ENCODE measurements at places on chromosomes 5 and 9.
A peak's percentile ranks its signal among the peaks of the same experiment; 100 is the strongest.

- DNase-seq: no peak
Measured at GRCh38 chr9:87158765-87159164, 211.5 kb upstream of the GAS1 start.

- DNase-seq: no peak
Measured at GRCh38 chr5:172945151-172945550, 14.1 kb upstream of the RPL26L1 start.

DNA sequence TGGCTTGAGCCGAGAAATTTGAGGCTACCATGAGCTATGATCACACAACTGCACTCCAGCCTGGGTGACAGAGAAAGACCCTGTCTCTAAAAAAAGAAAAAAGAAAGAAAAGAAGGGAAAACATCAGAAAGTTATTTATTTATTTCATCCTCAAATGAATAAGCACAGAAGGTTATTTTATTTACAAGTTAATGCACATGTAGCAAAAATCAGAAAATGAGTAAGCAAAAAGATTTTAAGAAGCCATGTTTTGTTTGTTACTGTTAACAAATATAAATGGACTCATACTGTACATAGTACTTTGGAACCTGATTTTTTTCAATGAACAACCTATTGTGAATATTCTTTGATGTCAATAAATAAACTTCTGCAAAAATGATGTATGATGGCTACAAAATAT, 47.2 kb downstream of the NRG2 start:
- DNase-seq: no peak

DNA sequence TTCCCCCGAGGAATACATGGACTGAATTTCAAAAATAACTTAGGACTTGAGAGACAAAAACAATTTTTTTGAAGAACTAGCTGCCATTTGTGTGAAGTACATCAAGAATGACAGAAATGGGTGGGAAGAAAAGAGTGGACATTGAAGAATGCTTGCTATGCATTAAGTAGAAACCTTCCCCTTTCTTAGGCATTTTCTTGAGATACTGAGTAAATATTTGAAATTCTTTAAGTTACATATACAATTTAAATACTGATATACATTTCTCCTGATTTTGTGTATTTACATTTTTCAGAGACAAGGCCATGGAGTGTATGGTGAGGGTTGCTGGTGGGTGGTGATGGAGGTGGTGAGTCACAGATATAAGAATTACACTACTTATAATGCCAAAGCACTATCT, 319.3 kb upstream of the ADAMTSL1 start:
- no peak for DNase-seq

DNA sequence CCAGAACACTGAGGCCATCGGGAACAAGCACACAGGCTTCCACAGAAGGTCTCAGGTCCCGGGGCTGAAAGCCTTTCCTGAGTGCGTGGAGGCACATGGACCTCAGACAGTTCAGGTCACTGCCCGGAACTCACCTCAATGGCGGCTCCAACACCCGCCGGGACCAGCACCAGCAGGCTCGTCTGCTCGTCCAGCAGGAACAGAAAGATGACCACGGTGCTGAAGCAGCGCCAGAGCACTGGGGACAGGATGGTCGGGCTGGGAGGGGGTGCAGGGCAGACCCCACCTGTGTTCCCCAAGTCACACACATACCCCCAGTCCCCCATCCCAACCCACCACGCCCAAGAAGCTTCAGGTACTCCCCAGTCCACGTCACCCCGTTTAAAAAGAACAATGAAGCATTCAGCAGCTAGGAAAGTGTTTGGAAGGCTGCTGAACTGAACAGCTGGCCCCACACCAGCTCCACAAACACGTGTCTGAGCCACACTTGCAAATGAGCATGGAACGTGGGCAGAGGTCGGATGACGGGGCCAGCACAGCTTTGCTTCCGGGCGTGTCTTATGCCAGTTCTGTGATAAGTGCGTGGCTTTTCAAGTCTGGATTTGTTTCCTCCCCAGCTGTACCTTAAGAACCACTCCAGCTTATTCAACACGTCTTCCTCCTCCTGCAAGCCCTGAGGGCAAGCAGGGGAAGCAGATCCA, 14.6 kb downstream of the CLPTM1L start:
- DNase-seq: no peak

DNA sequence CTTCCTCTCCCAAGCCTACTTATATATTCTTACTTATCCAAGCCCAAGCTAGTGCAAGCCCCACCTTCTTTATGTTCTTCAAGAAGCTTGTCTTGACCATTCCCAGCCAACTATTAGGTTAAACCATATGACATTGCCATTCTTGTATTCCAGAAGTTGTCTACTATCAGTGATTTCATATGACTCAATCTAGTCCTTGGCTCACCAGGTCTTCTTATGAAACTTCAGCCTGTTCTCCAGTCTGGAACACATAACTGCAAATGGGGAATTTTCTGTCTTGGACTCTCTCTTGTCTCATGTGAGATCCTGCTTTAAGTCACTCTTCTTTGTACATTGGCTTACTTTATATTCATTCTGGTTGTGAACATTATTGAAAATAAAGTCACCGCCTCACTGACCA, 130.7 kb downstream of the TTLL11 start:
- DNase-seq: no peak

GRCh38 chr9:130219661-130220096, 45.9 kb upstream of the HMCN2 start:
- DNase-seq: no peak

DNA sequence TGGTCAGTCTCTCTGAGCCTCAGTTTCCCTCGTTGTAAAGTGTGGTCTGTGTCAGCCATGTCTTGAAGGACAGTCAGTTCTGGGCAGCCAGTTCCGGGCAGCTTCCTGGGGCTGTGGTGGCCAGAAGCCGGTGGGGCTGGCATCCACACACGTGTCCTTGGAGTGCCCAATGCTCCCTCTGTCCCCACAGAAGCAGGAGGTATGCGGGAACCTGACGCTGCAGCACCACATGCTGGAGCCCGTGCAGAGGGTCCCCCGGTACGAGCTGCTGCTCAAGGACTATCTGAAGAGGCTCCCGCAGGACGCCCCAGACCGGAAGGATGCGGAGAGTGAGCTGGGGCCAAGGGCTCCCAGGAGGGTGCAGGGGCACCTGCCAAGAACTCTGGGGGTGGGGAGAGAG, 48.4 kb upstream of the SUSD3 start:
- DNase-seq: no peak

- DNase-seq: no peak
Measured at GRCh38 chr5:180098526-180098925, 27.0 kb upstream of the RNF130 start.

DNA sequence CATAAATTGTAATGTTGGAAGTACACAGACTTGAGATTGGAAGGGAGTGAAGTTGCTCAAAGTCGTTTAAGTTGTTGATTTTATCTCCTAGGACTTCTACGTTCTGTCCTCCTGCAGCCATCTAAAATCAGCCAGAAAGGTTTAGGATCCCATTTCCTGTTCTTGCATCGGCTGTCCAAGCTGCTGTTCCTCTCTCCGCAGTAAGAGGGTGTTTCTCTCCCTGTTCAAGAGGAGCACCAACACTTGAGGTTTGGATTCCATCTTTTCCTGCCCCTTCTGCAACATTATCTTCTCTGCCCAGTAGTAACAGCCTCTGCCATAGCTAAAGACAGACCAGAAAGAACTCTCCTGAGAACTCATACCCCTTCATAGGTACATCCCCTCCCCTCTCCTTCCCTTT, 373.4 kb downstream of the GADD45G start:
- DNase-seq: no peak

DNA sequence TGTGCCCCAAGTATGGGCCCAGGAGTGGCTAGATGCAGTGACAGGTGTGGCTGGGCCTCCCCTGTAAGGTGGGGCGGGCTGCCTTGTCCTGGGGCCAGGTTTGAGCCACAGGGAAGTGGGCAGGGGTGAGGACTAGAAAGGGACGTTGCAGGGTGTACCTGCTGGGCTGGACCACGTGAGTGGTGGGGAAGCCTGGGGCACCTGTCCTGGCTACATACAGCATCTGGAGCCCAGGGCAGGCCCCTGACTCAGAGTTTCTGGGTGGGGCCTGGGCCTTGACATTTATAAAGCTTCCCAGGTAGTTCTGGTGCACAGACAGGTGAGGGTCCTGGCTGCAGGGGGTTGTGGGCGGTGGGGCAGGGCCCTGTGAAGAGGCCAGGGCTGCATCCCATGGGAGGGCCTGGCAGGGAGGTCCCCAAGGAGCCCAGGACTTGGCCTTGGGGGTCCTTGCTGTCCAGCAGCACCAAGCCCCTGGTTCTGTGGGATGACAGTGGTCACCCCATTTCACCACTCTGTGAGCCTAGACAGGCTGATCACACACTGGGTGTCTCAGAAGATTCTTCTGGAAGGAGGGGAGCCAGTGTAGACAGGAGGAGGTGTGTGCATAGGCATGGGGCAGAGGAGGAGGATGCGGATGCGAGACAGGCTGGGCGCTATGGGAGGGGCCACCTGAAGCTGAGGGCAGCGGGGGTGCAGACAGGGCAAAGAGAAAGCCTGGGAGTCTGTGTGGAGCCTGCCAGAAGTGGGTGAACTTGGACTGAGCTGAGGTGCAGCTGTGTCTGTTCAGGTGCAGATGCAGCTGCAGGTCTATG, 94.0 kb downstream of the PHF2 start:
- DNase-seq: no peak

DNA sequence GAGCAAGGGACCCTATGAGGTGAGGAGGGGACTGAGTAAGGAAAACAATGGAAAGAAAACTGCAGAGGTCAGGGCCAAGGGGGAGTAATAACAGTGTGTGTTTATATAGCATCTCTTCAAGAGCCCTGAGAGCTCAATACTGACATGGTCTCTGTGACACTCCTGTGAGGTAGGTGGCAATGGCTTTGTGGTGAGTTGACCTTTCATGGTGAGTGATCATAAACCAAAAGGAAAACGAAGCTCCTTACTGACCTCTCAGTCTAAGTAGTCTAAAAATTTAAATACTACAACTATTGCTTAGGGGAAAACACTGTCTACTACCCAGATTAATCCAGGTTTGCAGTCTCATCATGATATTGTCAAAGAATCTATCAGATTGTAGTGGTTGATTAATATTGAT, 130.9 kb downstream of the SNCAIP start:
- no peak for DNase-seq

DNA sequence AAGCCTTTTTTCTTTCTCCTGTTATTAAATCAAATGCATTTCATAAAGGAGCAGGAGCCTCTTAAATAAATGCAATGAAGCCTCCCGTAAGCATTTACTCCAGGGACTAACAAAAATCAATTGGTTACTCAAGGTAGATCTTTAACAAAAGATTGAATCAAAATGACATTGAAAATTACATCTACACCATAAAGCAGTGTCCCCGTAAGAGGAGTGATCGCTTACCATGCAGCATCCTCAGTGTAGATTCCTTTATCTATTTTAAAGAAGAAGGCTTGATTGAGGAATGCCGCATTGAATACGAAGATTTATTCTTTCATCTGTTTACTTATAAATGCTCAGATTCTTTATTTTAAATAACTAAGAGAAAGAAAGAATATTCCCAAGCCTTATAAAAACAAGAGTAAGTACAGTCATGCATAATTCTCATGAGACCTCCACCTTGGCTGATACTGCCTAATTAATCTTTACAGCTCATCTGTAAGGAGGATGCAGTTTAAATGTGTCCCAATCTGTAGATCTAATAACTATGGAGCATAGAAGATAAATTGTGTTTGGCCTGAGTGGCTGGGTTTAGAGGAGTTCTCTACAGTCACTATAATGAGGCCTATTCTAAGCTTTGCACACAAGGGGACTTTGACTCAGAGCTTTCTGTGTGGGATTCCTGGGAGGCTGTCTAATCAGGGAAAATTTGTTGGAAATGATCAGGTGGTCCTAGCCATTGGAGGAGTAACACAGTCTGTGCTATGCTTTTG, 55.1 kb downstream of the PLPPR1 start:
- no peak for DNase-seq

DNA sequence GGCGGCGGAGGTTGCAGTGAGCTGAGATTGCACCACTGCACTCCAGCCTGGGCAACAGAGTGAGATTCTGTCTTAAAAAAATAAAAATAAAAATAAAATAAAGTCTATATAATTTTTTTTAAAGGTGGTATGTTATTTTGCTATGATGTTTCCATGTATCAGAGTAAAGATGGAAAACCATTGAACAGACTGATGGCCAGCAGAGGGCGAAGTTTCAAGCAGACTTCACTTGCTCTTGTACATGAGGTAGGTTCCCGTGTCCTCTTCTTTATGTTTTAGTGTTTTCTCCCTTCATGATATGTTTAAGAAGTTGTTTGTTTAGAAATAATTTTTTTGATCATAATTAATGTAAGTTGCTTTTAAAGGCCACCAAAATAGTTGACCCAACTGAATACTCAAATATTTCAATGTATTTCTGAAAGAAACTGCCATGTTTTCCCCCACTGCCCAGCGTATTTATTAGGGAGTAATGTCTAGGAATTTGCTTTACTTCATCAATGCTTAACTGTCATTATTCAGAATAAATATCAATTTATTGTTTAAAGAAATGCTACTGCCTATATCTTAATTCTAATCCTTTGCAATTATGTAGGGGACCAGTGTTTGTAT, 146.4 kb downstream of the HACD4 start:
- DNase-seq: peak; percentile 54

DNA sequence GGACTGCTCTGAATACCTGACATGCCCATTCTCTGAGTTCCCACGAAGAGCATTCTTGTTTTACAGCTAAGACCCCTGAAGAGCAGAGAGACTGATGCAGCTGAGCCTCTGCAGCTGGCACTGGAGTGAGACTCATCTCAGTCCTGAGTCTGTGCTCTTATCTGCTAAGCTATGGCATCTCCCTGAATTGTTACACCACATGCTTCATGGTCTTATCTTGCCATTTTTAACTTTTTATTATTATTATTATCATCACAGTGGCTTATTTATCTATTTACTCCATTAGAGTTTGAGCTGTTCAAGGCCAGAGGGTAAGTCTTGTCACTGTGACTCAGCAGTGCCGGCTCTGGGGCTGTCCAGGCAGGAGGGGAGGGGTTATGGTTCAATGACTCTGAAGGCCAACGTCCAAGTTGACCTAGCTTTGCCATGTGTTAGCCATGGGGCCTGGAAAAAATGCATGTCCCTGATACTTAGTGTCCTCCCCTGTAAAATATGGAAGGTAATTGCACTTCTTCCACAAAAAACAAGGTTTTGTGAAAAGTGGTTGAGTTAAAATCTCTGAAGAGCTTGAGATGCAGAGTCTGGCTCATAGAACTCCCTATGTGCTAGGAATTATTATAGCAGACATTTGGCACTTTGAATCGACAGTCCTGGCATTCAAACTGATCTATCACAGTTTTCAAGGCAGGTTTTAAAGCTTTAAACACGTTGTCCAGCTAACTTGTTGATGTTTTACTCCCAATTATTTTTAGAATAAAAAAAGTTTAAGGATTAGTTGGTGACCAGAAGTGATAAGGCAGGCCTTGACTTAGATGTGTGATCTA, 94.6 kb downstream of the ALDH1A1 start:
- DNase-seq: no peak

GRCh38 chr5:144876990-144877389, 706.3 kb downstream of the KCTD16 start:
- no peak for DNase-seq

DNA sequence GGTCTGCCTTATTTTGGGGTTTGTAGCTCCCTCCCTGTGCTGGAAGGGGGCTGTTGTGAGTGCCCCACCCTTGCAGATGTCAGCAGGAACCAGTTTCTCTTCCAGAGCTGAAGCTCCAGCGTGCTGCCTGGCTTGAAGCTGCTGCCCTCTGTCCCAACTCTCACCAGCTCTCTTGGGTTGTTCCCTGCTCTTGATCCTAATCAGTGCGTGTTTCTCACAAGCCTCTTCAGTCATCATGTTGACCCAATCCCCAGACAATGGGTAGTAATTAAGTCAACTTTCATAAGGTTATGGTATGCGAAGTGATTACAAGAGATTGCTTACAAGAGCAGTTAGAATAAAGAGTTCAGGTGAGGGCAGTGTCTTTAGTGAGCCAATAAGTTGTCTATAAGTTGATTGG, 57.0 kb downstream of the PDE8B start:
- no peak for DNase-seq

GRCh38 chr9:122656378-122656777, 1.0 kb downstream of the OR1B1 start:
- DNase-seq: no peak

All from activated CD4-positive, alpha-beta T cell treated with anti-CD3 and anti-CD28 coated beads, Interleukin-2, Interleukin-4, amounts not matched to agents 100 ng/mL and 50 ng/mL, durations not matched to agents 16 hours and 8 hours (primary cell).